ENCODE measurements at places on chromosomes 5 and 9.

GRCh38 chr5:26427281-26427680, 611.1 kb downstream of the CDH9 start:
- no peak for DNase-seq

- peak; percentile 57 for DNase-seq
Measured at GRCh38 chr9:23682891-23683431, 143.1 kb downstream of the ELAVL2 start.

DNA sequence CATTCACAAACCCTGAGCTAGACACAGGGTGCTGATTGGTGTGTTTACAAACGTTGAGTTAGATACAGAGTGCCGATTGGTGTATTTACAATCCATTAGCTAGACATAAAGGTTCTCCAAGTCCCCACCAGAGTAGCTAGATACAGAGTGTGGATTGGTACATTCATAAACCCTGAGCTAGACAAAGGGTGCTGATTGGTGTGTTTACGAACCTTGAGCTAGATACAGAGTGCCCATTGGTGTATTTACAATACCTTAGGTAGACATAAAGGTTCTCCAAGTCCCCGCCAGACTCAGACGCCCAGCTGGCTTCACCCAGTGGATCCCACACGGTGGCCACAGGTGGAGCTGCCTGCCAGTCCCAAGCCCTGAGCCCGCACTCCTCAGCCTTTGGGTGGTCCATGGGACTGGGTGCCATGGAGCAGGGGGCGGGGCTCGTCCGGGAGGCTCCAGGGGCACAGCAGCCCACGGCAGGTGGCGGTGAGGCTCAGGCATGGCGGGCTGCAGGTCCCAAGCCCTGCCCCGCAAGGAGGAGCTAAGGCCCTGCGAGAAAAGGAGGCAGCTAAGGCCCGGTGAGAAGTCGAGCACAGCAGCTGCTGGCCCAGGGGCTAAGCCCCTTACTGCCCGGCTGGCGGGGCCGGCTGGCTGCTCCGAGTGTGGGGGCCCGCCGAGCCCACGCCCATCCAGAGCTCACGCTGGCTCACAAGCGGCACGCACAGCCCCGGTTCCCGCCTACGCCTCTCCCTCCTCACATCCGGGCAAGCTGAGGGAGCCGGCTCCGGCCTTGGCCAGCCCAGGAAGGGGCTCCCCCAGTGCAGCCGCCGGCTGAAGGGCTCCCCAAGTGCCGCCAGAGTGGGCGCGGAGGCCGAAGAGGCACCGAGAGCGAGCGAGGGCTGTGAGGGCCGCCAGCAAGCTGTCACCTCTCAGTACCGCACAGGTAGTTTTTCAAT, 1039.2 kb upstream of the CDH9 start:
- DNase-seq, result no peak

DNA sequence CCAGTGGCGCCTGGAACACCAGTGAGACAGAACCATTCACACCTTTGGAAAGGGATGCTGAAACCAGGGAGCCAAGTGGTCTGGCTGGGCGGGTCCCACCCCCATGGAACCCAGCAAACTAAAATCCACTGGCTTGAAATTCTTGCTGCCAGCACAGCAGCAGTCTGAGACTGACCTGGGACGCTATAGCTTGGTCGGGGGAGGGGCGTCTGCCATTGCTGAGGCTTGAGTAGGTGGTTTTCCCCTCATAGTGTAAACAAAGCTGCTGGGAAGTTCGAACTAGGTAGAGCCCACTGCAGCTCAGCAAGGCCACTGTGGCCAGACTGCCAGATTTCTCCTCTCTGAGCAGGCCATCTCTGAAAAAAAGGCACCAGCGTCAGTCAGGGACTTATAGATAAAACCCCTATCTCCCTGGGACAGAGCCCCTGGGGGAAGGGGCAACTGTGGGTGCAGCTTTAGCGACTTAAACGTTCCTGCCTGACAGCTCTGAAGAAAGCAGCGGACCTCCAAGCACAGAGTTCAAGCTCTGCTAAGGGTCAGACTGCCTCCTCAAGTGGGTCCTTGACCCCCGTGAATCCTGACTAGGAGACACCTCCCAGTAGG, 42.0 kb upstream of the FKTN start:
- no peak for DNase-seq

Data from fibroblast of skin of right biceps (primary cell).